Stimulated activated CD8-positive, alpha-beta memory T cell treated with anti-CD3 and anti-CD28 coated beads, Interleukin-12 subunit alpha, Interleukin-12 subunit beta, amount 100 ng/mL, for 1 hour (primary cell): ENCODE measurements at places on chromosomes 7 and 10.

DNA sequence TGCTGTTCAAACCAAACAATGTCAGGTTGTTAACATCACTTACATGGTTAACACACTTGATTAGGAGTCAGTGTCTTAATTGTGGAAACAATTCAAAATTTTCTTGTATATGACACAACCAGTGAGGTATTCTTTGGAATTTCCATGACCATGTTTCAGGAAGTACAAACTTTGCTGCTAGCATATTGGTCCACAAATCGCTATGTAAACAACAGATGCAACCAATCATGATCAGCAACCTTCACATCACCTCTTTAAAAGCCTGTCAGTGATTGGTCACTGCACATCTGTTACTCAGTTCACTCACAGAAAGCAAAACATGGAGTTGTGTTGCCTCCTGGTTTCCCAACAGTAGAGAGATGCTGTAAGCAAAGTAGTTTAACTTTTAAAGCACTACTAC, 108.9 kb upstream of the FAM3C start:
- no peak for DNase-seq

DNA sequence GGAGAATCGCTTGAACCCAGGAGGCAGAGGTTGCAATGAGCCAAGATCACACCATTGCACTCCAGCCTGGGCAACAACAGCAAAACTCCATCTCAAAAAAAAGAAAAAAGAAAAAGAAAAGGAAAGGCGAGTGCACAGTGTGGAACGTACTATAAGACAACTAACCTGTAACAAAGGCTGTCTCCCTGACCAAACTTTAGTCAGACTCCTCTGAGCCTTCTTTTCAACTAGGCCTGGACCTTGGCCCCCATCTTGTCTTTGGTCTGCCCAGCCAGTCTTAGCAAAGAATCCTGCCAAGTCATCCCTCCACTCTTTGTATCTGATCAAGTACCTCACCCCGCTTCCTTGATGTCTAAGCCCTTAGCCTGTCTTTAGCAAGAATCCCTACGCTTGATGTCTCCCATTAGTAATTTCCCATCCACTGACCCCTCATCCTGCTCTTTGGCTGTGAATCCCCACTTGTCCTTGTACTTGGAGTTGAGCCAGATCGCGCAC, 68.9 kb upstream of the KDM7A start:
- no peak for DNase-seq

- no peak for DNase-seq
Observed at GRCh38 chr7:80380957-80381356, 130.9 kb downstream of the GNAT3 start.

- DNase-seq, result no peak
Observed at GRCh38 chr10:5976512-5977470, 552 bp downstream of the IL15RA start.

DNA sequence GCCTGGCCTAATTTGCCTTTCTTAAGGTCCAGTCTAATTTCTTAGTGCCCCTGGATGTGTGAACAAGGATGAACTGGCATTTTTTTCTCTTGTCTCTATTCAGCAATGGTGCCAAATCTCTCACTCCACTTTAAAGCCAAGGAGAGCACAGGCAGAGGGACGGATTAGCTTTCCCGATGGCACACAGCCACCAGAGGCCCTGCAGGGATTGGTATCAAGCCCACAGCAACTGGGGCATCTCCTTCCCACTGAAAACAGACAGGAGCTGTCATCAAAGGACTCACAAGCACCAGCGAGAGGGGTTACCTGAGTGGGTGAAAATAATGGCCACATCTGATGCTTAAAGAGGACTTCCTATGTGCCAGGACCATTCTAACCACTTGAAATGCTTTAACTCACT, 83.1 kb downstream of the ITIH5 start:
- DNase-seq, result no peak

DNA sequence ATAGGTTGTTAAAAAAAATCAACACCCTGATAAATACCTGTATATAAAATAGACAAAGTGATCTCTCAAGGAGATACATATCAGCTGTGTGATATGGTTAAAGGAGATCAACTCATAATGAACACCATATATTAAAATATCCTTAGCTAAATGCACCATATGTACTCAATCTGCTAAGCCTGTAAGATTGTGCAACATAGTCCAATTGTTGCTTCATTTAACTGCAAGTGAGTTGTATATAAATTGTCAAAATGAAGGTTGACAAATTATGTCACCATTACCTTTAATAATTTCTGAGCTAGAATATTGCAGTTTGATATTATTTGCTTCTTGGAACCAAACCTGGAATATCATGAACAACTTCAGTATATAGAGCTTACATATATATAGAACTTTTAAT, 283.7 kb downstream of the MALRD1 start:
- no peak for DNase-seq

- DNase-seq, result peak; percentile 33
Observed at GRCh38 chr10:6151087-6151977, 51.4 kb upstream of the PFKFB3 start.

GRCh38 chr10:28365840-28366239, 63.0 kb upstream of the MPP7 start:
- DNase-seq, result no peak

DNA sequence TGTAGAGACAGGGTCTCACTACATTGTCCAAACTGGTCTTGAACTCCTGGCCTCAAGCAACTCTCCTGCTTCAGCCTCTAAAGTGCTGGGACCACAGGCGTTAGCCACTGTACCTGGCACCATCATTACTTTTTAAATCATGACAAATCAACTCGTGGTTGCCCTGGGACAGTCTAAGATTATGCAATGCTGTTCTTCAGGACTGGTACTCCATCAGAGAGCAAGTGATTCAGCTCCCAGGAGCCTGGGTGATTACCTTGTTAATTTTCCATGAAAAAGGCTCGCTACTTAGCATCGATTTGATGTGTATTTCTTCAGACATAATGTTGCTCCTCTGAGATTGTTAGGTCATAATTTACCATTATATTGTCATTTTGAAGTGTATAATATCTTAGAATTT, 158.9 kb upstream of the STEAP4 start:
- DNase-seq, result no peak

GRCh38 chr10:131199646-131200045, 111.9 kb downstream of the TCERG1L start:
- DNase-seq, result no peak

DNA sequence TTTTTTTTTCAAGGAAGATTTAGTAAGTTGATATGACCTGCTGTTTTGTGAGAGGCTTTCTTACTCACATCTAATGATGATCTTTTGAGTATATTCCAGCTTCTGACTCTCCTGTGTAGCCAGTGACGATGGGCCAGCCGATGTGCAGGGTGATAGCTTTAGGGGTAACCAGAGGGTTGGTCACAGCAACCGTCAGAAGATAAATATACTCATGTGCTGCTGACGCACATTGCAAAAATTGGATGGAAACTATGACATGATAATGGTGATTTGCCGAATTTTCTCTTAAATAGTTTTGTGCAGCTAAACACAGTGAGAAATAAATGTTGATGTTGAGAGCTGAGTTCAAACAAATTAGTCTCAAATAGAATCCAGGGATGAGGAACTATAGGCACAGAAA, 29.5 kb downstream of the R3HCC1L start:
- no peak for DNase-seq

GRCh38 chr7:5777932-5778331, 3.5 kb downstream of the RNF216 start:
- no peak for DNase-seq

GRCh38 chr10:119256030-119256429, 48.7 kb downstream of the GRK5 start:
- DNase-seq, result no peak

- DNase-seq, result no peak
Observed at GRCh38 chr7:155233311-155234157, 64.1 kb upstream of the INSIG1 start.

DNA sequence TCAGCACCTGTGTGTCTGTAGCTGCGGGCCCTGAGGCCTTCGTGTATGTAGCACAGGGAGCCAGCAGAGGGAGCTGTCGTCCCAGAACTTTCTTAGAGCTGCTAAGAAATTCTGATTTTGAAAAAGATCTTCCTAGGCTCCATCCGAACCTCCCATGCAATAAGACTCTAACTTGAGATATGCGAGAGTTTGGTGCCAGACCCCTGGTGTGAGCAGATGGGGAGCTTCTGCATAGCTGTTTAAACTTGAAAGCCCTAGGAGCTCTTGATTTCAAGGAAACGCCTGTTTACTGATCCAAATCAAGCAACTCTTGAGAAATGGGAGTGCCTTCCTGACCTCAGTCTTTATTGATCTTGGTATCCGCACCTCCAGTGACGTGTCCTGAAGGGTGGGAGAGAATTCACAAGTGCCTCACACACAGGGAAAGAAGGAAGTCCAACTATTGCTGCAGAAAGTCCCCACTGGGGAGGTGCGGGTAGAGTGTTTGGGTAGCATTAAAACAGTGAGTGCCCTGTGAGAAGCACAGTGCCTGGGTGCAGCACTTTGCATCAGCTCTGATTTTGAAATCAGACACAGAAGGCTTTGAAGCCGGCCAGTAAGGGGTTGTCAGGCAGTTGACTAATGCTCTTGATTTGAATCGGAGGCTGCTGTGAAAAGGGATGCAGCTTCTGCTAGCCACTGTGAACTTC, 66.4 kb upstream of the STRIP2 start:
- peak; percentile 57 for DNase-seq

DNA sequence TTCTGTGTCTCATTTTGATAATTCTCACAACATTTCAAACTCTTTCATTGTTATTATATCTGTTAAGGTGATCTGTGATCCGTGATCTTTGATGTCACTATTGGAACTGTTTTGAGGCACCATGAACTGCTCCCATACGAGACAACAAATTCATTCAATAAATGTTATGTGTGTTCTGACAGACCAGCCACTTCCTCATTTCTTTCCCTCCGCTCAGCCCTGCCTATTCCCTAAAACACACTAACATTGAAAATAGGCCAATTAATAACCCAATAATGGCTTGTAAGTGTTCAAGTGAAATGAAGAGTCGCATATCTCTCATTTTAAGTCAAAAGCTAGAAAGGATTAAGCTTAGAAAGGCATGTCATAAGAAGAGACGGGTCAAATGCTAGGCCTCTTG, 45.2 kb downstream of the RNF133 start:
- no peak for DNase-seq

- no peak for DNase-seq
Observed at GRCh38 chr7:82675396-82675795, 231.8 kb upstream of the CACNA2D1 start.

- no peak for DNase-seq
Observed at GRCh38 chr10:52683776-52684175, 88.8 kb downstream of the MBL2 start.

DNA sequence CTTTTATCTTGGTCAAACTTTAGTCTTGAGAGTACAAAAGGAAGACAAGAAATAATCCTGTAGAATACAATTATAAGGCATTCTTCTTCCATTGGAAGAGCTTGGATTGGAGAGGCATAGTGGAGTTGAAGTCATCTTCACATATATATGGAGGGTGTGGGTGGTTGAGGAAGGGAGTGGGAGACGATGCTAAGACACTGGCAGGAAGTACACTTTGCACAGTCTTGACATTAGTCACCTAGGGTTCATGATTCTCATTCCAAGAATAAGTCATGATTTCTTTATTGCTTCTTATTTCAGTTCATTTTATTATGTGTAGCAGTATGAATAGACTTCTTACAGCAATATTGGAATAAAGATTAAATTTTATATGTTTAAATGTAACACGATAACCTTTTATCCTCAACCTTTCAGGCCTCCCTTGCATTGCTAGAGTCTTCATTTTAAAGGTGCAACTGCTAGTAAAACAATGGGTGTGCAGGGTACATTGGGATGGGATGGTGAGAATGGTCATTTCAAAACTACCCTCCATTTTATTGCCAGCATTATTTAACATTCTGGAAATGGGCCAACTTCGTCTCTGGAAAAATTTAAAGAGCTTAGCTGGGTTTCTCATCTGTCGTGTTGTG, 12.3 kb upstream of the SLC26A3 start:
- DNase-seq, result no peak

DNA sequence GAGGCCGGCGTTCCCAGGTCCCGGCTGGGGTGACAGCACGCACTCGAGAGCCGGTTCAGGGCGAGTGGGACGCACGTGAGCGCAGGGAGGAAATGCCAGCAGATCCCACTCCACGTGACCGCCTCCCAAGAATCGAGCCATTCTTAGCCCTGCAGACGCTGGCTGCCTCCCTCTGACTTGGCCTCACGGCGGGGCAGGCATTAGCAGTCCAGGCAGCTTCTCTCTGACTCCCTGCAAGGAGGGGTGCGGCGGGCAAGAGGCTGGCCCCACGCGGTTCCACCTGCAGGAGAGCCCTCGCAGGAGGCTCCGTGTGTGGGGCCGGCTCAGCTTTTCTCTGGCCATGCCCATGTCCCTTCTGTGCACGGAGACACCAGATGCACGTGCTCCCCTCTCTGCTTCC, 10.1 kb downstream of the GPR146 start:
- DNase-seq, result no peak

DNA sequence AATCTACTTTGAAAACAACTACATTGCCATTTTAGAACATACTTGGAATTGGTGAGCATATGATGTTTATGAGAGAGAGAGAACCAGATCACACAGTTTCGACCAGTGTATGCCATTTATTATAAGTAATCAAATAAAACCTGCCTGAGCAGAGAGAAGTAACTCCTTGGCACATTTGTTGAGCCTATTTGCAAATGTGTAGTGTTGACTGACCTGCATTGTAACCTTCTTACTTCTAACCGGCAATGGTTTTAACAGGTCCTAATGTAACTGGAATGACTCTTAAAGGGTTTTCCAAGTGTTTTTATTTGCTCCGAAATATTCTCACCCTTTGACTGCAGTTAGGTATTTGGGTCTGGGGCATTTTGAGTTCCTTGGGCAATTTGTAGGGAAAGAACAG, 167.6 kb downstream of the POU6F2 start:
- no peak for DNase-seq

- no peak for DNase-seq
Observed at GRCh38 chr7:31955641-31956040, 114.6 kb downstream of the PDE1C start.

GRCh38 chr10:91105269-91105668, 115.2 kb upstream of the PCGF5 start:
- no peak for DNase-seq

- no peak for DNase-seq
Observed at GRCh38 chr10:100571084-100571856, 35.5 kb downstream of the HIF1AN start.

GRCh38 chr10:88791924-88792323, 10.6 kb upstream of the LIPM start:
- no peak for DNase-seq

DNA sequence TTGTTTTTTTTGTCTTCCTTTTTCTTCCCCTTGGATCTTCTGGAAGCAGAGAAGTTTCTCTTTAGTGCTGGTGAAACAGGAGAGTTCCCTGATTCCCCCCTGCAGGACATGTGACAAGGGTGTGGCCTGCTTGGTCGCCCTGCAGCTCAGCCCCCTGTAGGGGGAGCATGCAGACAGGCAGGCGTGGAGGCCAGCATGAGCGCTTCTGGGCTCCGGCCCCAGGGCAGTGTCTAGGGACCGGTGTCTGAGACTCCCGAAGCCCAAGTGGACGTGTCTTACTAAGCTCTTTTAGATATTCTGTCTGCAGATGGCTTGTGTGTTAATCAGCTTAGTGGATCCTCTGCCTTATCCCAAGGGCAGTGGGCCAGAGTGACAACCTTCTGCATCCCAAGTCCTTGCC, 26.1 kb downstream of the PRSS58 start:
- no peak for DNase-seq

- no peak for DNase-seq
Observed at GRCh38 chr7:158274404-158274811, 313.2 kb downstream of the PTPRN2 start.

GRCh38 chr10:73857446-73857845, 16.9 kb downstream of the CAMK2G start:
- DNase-seq, result no peak
